ENCODE measurements at places on chromosomes 6 and 20. TPM values are rescaled to one million over a fixed set of nuclear protein-coding genes. Genes with fewer than 3 reads are reported as not detected.

Gene PRELID3B
- 119 TPM for total RNA-seq

DNA sequence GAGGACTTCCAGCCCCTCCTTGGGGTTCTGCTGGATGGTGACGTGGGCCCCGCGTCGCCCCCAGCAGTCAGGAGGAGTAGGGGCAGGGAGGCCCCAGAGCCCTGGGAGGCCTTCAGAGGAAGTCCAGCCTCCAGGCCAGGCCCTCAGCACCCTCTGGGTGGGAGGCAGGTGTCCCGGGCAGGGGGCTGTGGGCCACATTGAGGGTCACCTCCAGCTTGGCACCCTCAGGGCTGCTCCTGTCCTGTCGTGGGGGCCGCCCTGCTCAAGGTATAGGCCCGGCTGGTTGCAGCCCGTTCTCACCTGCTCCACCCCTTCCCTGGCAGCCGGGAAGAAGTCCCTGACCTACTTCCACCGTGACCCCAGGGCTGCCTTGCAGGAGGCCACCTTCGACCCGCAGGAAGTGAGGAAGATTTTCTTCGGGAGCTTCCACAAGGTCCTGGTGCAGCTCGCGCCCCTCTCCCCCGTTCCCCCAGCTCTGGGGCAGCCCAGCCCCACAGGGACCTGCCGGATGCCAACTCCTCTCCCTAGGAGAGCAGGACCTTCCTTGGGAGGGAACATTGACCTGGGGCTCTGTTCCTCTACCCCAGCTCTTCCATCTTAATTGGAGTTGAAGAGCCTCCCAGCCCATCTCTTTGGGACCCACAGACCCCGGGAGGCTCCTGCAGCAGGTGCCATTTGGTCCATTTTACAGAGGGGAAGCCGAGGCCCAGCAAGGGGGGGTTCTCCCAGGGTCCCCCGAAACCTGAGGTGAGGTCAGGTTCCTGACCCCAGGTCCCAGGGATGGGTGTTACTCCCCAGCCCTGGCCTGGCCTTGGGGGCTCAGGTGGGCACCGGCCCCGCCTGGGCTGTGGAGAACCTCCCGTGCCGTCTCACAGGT lies 26.4 kb downstream of the COL20A1 start:
- H3K4me1 ChIP-seq, result no peaks in the 10 kb centered on the region
- H3K4me3 ChIP-seq, result no peak overlapping the region
- H3K36me3 ChIP-seq, result no peaks in the 10 kb centered on the region
- H3K27me3 ChIP-seq, result peaks cover 2% of the 10 kb centered on the region
- no peak overlapping the region for H3K27ac ChIP-seq

DNA sequence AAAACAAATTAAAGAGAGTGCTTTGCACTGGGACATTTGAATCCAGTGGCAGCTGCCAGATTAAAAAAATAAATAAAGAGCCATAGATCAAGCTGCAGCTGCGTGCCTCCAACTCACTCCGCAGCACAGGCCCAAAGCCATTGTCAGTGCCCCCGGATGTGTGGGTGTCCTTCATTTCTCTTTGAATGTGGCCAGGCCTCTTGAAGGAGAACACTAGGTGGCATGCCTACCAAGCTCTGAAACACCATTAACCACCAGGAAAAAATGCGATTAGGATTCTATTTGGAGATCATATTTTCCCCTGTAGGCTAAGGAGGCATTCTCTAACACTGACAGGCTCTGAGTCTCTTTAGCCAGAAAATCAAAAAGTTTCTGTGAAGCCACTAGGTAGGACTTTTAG lies 549.8 kb downstream of the PRKN start:
- peaks cover 12% of the 10 kb centered on the region for H3K4me1 ChIP-seq
- H3K36me3 ChIP-seq, result no peaks in the 10 kb centered on the region
- no peak overlapping the region for H3K27ac ChIP-seq
- H3K27me3 ChIP-seq, result no peaks in the 10 kb centered on the region

- H3K27ac ChIP-seq, result no peak overlapping the region
- no peak for DNase-seq
- no peak overlapping the region for H3K4me3 ChIP-seq
- H3K27me3 ChIP-seq, result peaks cover 6% of the 10 kb centered on the region
- H3K36me3 ChIP-seq, result no peaks in the 10 kb centered on the region
These were observed 6.9 kb upstream of the MANBAL start for GRCh38 chr20:37282556-37282955.

GRCh38 chr6:57432919-57433684 lies 115.7 kb downstream of the PRIM2 start:
- H3K27me3 ChIP-seq, result no peaks in the 10 kb centered on the region
- H3K27ac ChIP-seq, result no peak overlapping the region
- H3K4me3 ChIP-seq, result no peak overlapping the region
- no peak for DNase-seq

Data from activated CD4-positive, alpha-beta T cell treated with anti-CD3 and anti-CD28 coated beads, Interleukin-2, amount 10 ng/mL, durations not matched to agents 24 days and 14 days (primary cell).